Fibroblast of lung (primary cell): ENCODE measurements at places on chromosomes 2 and 18. TPM values are rescaled to one million over a fixed set of nuclear protein-coding genes. Genes with fewer than 3 reads are reported as not detected.

C2orf74 gene
- total RNA-seq, result 20.5 and 21.5 TPM in 2 replicates

- DNase-seq, result no peak
These were observed 73.4 kb upstream of the SMAD7 start for GRCh38 chr18:49023938-49024803.

CYS1 gene
- total RNA-seq, result 1.5 and 5.1 TPM in 2 replicates

GRCh38 chr18:11995445-11996189, 14.3 kb downstream of the IMPA2 start:
- peak; percentile 82 for DNase-seq

- peak; percentile 70 for DNase-seq
These were observed 105.3 kb upstream of the UGP2 start for GRCh38 chr2:63736354-63736753.

FOXD4L1 gene
- total RNA-seq, result 0.17 and 0.26 TPM in 2 replicates

DNA sequence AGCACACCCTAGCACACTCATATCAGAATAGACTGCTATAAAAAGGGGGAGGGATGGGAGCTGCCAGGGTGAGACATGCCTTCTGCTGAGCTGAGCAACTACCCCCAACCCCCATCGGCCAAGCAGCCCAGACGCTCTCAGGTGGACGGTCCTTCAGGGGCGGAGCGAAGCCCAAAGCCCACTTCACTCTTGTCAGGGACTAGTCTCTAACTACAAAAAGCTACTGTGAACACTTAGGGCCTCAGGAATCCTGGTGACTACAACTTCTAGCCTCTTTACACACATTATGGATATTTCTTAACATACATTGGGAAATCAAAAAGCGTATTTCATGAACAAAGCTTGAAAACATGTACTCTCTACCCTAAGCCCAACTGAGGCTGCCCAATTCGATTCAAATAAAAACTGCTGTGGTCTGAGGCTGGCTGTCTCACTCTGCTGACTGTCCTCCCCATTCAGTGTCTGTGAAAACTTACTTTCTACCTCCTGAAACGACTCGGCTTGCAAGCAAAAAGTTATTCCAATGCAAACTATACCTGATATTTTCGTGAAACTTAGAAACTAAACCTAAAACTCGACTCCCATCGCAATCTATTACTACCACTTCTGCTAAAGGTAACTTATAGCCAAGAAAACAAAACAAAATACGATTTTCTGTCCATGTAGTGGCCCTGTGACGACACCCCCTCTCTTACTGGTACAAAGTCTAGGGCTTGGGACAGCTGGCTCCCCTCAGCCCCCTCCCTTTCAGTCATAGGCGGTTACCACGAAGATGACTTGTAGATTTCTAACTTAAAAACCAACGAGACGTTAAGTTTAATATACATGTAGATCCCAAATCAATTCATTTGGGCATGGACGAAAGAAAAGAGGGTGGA, 1.2 kb downstream of the SERTAD2 start:
- DNase-seq, result peak; percentile 67

DNA sequence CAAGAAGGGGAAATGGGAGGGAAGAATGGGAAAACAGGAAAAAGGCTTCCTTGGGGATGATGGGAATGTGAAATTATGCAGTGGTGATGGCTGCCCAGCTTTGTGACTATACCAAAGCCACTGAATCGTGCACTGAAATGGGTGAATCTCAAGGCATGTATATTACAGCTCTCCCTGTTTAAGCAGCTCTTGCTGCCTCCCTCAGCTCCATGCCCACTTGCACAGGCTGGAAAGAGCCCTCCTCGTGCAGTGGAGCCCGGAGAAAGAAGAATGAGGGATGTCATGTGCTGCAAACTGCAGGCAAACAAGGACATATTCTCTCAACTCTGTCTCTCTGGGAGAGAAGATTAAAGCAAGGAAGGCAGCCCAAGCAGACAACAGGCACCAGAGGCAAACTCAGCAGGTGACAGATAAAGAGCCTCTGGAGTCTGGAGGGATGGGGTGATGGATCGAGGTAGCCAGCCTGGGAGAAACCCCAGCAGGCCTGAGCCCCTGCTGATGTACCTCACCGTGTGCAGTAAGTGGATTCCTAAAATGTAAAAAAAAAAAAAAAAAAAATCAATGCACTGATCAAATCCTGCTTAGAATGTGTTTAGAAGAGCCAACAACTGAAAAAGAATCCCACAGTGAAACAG, 62.4 kb upstream of the SLC66A3 start:
- no peak for DNase-seq

GRCh38 chr2:47237375-47238334, 82.5 kb upstream of the STPG4 start:
- DNase-seq, result peak; percentile 67

GRCh38 chr18:69725009-69725408, 222.7 kb downstream of the CD226 start:
- DNase-seq, result peak; percentile 82

TRABD2A gene
- total RNA-seq, result 10.8 and 14.4 TPM in 2 replicates

GRCh38 chr18:48573632-48574283, 34.9 kb downstream of the CTIF start:
- no peak for DNase-seq

RAB11FIP5 gene
- 22.3 and 35.0 TPM in 2 replicates for total RNA-seq

GRCh38 chr18:48781163-48781987, 169.4 kb downstream of the SMAD7 start:
- DNase-seq, result peak; percentile 47

IFT172 gene
- 28.5 and 33.0 TPM in 2 replicates for total RNA-seq

DNA sequence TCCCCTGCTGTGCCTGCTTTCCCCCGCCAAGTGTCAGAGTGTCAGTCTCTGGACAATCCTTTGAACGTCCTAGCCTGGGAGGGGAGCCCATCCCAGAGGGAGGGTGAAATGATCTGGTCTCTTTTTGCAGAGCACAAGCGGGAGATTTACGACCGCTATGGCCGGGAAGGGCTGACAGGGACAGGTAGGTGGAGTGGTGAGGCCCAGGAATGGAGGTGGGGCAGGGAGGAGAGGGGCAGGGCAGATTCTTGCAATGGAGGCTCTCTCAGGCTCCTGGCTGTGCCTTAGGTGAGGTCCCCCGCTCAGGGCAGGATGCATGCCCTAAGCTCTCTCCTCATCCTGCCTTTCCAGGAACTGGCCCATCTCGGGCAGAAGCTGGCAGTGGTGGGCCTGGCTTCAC, 2.4 kb downstream of the DNAJB2 start:
- no peak for DNase-seq

- no peak for DNase-seq
These were observed 68.0 kb upstream of the SMAD7 start for GRCh38 chr18:49018554-49019445.

DNA sequence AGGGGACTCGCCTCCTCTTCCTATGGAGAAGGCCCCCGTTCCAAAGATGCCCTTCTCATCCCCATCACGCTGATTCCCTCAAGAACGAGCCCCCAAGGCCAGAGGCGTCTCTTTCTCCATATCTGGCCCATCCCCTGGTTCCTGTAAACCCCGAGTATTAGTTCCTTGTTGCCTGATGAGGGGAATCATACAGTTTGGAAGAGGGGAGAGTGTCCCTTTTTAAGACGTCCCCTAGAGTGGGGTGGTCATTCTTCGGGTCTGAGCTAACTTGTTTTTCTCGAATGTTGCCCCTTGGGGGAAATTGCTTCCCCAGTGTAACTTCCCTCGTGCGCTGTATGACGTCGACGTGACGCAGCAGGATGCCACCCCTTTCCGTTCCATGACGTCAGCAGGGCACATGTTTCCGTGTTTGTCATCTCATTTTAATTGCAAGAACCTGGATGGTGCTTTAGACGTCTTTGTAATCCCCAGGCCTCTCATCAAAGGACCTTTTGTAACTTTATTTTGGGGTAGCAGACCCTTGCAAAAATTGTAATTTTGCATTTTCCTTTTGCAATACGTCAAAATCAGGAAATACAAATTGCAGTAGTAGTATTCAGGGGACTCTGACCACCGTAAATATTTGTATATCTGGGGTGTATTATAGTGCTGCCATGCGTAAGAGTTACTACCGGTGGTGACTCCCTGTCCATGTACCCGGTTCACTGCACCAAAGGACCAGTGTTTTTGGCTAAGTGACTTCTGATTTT, 569 bp downstream of the BABAM2 start:
- DNase-seq, result peak; percentile 70

TEKT4 gene
- not detected in 2 replicates for total RNA-seq
